ENCODE measurements at places on chromosomes 1 and 21.
A peak's percentile ranks its signal among the peaks of the same experiment; 100 is the strongest.

DNA sequence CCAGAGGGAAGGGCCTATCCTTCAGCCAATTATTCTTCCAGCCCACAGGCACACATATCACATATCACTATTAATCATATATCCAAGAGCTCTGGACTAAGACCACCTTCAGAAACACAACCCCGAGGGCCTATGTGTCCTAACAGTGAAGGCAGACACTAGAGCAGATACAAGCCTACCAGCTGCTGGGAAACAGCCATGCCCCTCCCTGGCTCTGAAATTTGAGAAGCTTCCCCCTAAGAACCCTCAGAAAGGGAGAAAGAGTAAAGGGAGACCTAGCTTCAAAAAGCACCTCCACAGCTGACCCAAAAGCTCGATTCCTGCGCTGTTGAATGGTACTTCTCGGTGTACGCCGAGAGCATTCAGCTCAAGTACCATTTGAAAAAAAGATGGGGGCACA lies 17.4 kb downstream of the CNN3 start:
- DNase-seq = no peak

- DNase-seq = no peak
These were observed 71.4 kb downstream of the CDC7 start for GRCh38 chr1:91572044-91572443.

- no peak for DNase-seq
These were observed 26.1 kb downstream of the MAN1C1 start for GRCh38 chr1:25642574-25643108.

DNA sequence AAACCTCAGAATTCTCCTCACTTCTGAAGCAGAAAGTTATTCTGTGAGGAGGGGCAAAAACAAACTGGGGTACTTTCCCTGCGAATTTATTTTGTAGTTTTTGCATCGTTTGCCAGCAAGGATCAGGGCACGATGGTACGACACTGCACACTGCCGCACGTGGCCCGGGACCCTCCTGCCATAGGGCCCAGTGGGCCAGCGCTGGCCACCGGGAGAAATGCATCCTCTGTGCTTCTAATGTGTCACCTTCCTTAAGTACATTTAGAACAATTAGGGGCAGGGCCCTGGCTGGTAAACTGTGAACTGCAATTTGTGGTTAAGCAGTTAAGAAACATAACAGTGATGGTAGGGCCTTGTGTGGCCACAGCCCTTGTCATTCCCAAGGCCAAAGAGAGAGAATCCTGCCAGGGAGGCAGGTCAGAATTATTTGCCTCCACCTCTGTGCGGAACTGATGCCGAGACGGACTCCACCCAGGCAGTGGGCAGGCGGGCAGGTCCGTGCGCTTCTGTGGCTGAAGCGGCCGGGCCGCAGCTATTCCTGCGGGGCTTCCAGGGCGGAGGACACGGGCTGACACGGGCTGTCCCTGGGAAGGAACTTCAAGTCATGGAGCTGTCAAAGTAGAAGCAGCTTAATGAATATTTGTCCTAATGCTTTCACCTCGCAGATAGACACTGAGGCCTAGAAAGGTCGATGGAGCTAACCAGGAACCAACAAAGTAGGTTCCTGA lies 12.5 kb downstream of the GPR137B start:
- DNase-seq = no peak

DNA sequence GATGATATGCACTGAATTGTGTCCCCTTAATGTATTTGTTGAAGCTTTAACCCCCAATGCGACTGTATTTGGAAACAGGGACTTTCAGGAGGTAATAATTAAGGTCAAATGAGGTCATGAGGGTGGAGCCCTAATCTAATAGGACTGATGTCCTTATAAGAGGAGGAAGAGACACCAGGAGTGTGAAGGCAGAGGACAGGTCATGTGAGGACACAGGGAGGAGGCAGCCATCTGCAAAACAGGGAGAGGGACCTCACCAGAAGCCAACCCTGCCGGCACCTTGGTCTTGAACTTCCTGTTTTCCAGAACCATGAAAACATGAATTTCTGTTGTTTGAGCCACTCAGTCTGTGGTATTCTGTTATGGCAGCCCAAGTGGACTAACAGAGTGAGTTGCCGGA lies 15.3 kb downstream of the SYF2 start:
- DNase-seq = no peak

GRCh38 chr1:56644919-56645676 lies at the start of gene PRKAA2:
PRKAA2 (plus strand) TSS chr1:56645314; CDS start chr1:56645388, 74 bp downstream.
- peak; percentile 10 for DNase-seq

DNA sequence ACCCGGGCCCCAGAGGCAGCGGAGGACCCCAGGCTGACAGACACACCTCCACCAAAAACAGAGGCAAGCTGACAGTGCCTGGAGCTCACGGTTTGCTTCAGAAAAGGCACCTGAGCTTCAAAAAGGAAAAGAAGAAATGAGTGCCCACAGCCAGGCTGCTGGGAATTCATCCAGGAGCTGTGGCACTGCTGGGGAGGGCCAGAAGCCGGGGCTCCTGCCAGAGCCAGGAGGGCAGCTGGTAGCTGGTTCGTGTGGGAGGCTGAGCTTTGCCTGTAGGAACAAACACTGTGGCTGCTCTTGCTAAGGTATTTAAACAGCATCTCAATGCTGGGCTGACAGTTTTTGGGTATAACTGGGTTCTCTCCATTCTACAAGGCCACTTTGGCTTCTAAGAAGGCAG lies 19.5 kb downstream of the KCNJ6 start:
- no peak for DNase-seq

DNA sequence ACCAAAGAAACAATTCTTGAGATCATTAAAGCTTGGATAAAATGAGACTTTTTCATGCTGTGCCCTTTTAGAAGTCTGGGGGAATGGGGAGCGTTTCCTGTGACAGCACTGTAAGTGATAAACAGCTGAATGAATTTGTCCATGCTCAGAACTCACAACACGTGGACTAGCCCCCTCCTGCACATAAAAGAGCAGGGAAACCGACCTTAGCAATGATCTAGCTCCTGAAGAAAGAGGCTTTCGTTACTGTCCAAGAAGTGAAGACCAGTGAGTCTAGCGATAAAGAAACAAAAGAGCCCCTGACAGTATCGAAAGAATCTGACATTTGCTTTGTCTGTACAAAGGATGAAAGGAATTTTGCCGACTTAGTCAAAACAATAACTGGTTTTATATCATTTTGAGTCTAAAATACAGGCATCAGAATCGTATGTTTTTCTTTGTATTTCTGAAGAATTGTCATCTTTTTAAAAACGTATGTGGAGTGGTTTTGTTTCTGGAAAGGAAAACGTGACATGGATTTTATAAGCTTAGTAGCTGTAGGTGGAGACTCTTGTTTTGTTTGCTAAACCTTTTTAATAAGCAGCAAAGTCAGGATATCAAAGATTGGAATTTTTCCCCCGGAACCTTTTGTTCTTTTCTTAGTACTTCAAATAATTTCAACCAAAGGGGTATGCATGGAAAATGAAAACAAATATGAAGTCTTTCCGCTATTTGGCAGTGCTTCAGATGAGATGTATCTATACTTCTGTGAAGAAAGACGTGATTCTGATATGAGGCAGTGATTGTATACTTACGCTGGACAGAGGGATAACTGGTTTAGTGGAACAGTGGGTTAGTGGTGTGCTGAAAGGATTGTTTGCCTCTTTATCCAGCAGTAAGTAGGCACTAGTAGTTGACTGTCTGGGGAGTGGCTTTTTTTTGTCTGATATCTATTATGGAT lies 61.0 kb downstream of the MAST2 start:
- DNase-seq = no peak

- DNase-seq = no peak
These were observed 40.8 kb downstream of the CBS start for GRCh38 chr21:43034826-43035225.

DNA sequence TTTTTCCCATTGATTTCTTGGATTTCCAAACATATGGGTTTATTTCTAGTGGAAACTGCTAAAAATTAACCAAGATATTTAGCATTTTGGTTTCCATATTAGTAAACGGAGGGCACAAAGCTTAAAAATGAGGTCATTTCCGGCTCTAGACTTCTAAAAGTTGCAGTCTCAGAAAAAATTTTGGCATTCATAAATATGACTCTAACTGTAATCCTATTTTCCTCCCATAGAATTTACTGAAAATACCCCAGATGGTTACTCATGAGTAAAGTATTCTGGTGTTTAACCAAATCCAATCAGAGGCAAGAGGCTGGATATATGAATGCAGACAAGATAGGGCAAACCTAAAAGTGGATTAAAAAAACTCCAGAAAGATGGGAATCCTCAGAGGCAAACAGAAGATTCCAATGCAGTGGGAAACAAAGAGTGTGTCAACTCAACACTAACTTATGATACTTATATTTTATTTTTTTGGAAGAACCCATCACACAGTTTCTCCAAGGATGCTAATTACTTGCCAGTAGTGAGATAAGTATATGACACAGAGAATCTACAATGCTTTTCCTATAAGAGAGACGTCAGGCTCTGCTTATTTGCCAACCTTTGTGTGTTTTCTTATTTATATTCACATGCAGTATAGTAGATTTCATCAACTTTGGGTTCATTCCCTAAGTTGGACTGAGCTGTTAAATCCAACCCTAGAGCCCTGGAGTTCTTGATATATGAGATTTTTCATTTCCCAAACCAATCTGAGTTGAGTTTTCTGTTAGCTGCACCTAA lies 90.1 kb upstream of the BCL10 start:
- DNase-seq = no peak

DNA sequence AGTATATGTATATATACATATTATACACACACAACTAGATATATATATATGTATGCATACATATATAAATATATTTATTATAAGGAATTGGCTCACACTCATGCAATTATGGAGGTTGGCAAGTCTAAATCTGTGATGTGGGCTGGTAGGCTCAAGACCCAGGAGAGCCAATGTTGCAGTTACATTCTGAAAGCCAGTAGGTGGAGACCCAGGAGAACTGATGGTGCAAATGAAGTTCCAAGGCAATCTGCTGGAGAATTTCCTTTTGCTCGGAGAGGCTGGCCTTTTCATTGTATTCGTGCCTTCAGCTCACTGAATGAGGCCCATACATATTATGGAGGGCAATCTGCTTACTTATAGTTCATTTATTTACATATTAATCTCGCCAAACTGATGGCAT lies 9.4 kb downstream of the IVL start:
- no peak for DNase-seq

GRCh38 chr1:84613026-84613425 lies 38.8 kb upstream of the CTBS start:
- no peak for DNase-seq

- DNase-seq = no peak
These were observed 75.5 kb downstream of the NPHP4 start for GRCh38 chr1:5916572-5917280.

DNA sequence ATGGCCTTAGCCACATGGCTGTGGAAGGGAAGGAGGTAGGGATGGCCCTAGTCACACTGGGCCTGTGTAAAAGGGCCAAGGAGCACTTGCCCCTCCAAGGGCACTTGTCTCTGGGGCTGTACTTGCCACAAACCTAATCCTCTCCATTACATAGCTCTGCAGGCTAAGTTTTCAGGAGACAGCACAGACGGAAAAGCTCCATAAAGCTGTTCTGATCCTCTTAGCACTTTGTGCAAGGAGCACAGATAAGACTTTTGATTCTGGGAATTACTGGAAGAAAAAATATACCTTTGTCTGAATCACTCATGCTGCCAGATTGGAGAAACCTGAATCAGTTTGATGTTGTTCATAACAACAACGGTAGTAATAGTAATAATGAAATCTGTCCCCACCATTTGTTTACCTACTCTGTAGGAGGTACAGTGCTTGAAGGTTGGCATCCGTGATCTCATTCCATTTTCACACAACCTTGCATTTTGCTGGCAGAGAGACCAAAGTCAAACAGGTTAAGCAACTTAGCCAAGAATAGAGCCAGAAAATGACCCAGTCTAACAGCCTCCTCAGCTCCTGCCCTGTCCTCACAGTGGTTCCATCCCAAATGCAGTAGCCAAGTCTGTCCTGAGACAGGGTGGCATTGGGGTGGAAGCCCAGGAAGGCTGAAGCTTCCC lies 207.1 kb downstream of the ROR1 start:
- no peak for DNase-seq

DNA sequence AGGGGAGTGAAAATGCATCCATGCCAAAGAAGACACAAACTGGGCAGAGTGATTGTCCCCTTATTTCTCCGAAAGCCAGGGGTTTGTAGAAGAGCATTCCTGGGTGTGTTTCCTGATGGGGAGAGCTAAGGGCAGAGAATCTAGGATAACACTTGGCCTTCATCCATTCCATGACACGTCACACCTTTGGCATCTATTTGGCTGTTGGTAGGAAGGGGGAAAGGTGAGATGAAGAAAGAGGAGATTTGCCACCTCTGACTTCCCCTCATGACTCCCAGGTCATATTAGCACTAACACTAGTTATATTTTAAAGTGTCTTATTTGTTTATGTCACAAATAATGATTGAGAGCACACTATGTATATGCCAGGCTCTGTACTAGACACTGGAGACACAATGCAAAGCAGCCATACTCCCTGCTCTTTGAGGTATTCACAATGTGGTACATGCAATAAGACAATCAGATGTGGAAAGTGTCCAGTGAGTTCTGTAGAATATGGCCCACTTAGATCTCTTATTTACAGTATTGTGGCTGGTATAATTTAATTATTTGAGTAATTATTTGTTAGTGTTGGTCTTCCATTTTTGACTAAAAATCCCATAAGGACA lies 54.5 kb upstream of the GADD45A start:
- no peak for DNase-seq

DNA sequence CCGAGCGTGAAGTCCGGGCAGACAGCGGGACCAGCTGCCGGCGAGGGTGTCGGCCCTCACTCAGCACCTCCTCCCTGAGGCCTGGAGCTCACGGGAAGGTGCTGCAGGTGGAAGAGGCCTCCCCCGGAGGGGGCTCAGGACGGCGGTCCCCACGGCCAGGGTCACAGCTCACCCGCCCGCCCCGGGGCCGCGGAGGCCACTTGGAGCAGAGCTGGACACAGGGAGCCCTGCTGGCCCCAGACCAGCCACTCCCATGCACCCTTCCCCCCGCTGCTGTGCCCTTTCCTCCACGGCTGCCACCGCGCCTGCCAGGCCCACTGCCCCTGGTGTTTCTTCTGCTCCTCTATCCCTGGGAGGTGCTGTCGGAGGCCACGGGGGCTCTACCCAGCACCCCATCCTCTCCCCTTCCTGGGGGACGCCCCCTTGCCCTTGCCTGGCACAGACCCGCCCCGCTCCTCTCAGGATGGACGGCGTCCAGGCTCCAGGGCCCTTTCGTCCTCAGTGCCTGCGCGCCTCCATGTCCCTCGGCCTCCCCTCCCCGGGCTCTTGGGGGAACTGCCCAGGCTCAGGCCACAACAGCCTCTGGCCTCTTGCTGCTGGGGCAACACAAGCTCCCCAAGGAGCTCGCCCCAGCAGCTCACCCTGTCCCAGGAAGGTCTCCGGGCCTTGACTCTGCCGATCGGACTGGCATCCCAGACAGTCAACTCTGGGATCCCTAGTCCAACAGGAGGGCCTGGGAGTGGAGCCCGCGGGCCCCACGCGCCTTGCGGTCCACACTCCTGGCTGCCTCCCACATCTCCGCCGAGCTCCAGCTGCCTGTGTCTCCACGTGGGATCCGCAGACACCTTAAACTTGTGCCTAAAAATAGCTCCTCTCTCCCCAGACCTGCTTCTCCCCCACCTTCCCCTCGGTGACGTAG lies 4.1 kb downstream of the TMEM240 start:
- no peak for DNase-seq

GRCh38 chr1:232694475-232694874 lies 64.5 kb upstream of the SIPA1L2 start:
- DNase-seq = no peak

All from GM12892 (cell line).